ENCODE measurements at places on chromosomes 12 and 14.

DNA sequence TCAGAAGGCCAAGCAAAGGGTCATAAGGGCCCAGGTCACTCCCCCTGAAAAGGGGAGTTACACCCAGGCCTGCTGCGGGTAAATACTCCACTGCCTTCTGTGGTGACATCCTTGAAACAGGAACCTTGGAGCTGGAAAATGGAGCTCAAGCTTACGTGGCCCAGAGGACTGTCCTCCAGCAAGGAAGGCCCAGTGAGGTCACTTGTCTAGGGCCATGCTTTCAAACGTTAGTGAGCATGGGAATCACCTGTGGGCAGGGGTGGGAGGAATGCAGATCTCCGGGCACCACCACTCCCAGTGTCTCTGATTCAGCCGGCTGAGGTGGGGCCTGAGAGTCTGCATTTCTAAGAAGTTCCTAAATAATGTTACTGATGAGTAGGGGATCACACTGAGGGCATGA lies 140.5 kb upstream of the CCND2 start:
- no peak for DNase-seq

GRCh38 chr14:32826404-32827082 lies 112.1 kb upstream of the NPAS3 start:
- no peak for DNase-seq

- no peak for DNase-seq
These were observed 4.7 kb upstream of the TMEM229B start for GRCh38 chr14:67493092-67493717.

GRCh38 chr12:123934829-123935228 lies 37.8 kb downstream of the CCDC92 start:
- peak; percentile 94 for DNase-seq

DNA sequence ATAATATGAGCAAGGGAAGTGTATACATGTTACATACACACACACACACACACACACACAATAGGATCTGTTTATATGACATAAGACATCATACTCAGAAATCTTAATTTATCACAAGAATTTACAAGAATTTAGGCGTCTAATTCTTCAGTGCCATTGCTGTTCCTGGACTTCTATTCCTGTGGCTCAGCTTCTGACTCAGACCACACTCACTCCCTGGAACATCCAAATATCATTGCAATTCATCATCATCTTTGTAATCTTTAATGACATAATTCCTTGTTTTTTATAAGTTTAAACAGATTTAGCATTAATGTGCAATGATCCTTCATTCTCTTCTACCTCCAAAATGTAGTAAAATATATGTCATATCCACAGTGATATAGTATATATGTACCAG lies 544.2 kb downstream of the FOXG1 start:
- no peak for DNase-seq

- DNase-seq = no peak
These were observed 24.5 kb downstream of the GPRC5D start for GRCh38 chr12:12927211-12928079.
